ENCODE measurements at places on chromosomes 13 and 19.

DNA sequence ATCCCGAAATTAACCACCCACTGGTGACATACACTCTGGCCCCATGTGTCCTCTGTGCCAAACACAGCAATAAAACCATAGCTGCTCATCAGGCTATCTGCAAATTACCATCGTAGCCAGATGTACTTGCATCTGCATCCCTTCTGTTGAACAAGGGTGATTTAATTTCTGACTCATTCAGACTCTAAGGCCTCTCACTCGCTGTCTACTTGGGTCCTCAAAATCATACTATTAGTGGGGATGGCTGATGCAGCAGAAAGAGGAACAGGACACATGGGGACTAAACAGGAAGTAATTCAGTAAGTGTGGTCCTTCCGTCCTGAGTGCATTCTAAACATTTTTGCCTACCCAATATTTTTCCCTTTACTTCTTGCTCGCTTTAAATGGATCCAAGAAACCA lies 2275.0 kb upstream of the PCDH20 start:
- H3K4me3 ChIP-seq: no peak overlapping the region
- H3K27me3 ChIP-seq: no peaks in the 10 kb centered on the region
- H3K4me1 ChIP-seq: no peaks in the 10 kb centered on the region
- H3K27ac ChIP-seq: no peak overlapping the region
- H3K36me3 ChIP-seq: no peaks in the 10 kb centered on the region

DNA sequence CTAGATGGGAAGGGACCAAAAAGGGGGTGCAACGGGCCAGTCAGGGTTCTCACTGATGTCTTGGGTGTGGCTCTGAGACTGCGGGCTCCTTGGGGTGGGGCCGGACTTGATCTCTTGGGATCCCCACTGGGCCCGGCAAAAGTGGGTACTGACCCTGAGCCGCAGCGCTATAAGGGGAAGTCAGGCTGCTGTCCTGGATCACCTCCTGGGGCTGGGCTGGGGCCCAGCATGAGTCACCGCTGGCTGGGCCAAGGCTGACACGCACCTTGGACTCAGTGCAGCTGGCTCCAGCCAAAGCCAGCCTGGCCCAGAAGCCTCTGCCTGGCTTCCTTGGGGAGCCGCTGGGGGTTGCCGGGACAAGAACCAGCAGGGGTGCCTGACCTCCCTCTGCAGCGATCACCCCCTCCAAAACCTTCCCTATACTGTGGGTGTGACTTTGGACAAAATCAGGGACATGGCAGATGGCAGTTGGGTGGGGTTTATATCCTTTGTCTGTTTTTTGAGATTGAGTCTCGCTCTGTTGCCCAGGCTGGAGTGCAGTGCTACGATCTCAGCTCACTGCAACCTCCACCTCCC lies 617 bp upstream of the IQCN start:
- H3K4me1 ChIP-seq: peaks cover 17% of the 10 kb centered on the region
- H3K27me3 ChIP-seq: no peaks in the 10 kb centered on the region
- no peak overlapping the region for H3K4me3 ChIP-seq
- peak overlapping the region; percentile 81 for H3K27ac ChIP-seq
- peak; percentile 89 for DNase-seq

DNA sequence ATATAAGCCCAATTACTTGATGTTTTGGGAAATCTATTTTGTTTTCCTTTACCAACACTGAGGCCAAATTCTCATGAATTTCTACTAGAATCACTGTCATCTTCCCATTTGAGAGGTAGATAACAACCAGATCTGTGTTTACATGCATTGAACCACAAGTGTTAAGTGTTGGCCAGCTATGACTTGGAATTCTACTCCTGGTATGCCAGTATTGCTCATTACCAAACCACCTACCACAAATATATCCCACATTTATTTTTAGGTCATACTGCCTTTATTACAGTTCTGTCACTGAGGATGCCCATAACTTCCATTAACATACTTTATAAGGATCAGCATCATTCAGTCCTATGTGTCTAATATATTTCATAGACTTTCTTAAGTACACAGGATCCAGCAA lies 328.9 kb downstream of the DIAPH3 start:
- DNase-seq: no peak
- no peak overlapping the region for H3K27ac ChIP-seq
- no peak overlapping the region for H3K4me3 ChIP-seq

DNA sequence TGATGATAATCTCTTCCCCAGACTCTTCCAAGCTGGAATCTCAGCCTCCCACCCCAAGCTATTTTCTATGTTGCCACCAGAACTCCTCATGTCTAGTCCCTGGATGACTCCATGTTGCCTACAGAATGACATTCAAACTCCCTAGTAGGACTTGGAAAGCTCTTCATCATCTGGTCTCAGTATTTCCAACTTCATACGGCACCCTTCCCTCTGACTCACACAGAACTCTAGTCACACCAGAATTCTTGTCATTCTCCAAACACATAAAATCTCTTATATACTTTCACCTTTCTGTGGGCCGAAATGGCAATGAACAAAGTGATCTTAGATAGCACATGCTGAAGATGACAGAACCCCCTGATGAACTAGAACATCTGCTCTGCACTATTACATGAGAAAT lies 86.2 kb downstream of the CAB39L start:
- no peak overlapping the region for H3K4me3 ChIP-seq
- H3K36me3 ChIP-seq: peaks cover 23% of the 10 kb centered on the region
- no peak overlapping the region for H3K27ac ChIP-seq
- no peaks in the 10 kb centered on the region for H3K4me1 ChIP-seq

GRCh38 chr13:97030705-97031452 lies 36.6 kb upstream of the OXGR1 start:
- no peaks in the 10 kb centered on the region for H3K36me3 ChIP-seq
- H3K27ac ChIP-seq: no peak overlapping the region
- no peaks in the 10 kb centered on the region for H3K4me1 ChIP-seq
- no peaks in the 10 kb centered on the region for H3K27me3 ChIP-seq

DNA sequence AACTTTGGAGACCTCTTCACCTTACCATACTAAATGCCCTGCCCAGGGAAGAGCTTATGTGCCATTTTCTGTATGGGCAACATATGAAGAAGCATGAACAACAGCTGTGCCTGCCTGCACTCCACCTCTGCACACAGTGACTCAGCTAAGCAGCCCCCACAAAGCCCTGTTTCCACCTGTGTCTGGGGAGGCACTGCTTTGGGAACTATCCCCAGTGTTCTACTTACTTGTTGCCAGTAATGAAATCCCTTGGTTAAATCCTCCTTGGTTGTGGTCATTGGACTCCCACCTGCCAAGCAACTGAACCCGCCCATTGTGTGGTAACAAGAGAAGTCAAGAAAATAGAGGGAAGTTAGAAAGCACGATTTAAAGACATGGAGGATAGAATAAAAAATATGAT lies 84.6 kb downstream of the NALCN start:
- H3K4me1 ChIP-seq: no peaks in the 10 kb centered on the region
- H3K27me3 ChIP-seq: no peaks in the 10 kb centered on the region
- DNase-seq: no peak
- H3K36me3 ChIP-seq: no peaks in the 10 kb centered on the region

DNA sequence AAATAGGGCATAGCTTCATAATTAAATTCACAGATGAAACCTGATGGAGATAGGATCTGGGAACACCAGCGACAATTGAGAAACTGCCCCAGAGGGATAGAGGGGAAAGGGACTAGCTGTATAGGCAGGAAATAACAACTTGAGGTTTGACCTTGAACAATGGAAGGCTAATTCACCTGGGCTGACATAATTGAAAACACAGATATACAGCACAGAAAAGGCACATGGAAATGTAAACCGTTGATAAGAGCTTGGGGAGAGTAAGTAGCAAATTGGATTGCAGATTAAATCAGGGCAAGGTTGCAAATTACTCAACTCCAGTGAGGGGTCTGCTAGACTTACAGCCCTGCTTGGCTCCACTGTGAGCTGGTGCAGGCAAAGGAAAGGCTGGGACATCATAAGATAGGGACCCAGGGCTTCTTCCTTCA lies 246.7 kb downstream of the DLEU7 start:
- no peaks in the 10 kb centered on the region for H3K36me3 ChIP-seq
- peaks cover 44% of the 10 kb centered on the region for H3K4me1 ChIP-seq
- H3K27me3 ChIP-seq: no peaks in the 10 kb centered on the region
- DNase-seq: no peak

DNA sequence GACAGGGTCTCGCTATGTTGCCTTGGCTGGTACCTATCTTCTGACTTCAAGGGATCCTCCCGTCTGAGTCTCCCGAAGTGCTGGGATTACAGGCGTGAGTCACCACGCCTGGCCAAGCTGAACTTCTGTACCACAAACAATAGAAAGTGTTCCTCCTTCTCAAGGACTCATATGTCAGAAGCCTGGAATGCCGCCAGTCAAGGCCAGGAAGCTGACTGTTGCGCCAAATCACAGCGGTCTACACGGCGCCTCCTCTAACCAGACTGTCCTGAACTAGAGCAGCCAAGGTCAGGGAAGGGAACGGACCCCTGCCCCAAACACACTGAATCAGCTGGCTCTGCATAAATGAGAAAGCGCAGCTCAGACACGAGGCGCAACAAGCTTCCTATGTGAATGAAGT lies 14.6 kb downstream of the RAB20 start:
- DNase-seq: peak; percentile 78
- H3K27ac ChIP-seq: peak overlapping the region; percentile 49
- no peak overlapping the region for H3K4me3 ChIP-seq
- no peaks in the 10 kb centered on the region for H3K36me3 ChIP-seq
- no peaks in the 10 kb centered on the region for H3K27me3 ChIP-seq

GRCh38 chr13:44176173-44176572 lies 197.5 kb upstream of the SERP2 start:
- no peak overlapping the region for H3K27ac ChIP-seq
- H3K4me3 ChIP-seq: no peak overlapping the region
- H3K36me3 ChIP-seq: no peaks in the 10 kb centered on the region
- H3K27me3 ChIP-seq: no peaks in the 10 kb centered on the region
- DNase-seq: no peak
- H3K4me1 ChIP-seq: peaks cover 23% of the 10 kb centered on the region

GRCh38 chr13:111061358-111062045 lies 53.6 kb upstream of the ARHGEF7 start:
- H3K27me3 ChIP-seq: no peaks in the 10 kb centered on the region
- no peak overlapping the region for H3K27ac ChIP-seq
- no peaks in the 10 kb centered on the region for H3K4me1 ChIP-seq
- H3K4me3 ChIP-seq: no peak overlapping the region
- H3K36me3 ChIP-seq: no peaks in the 10 kb centered on the region
- DNase-seq: no peak

DNA sequence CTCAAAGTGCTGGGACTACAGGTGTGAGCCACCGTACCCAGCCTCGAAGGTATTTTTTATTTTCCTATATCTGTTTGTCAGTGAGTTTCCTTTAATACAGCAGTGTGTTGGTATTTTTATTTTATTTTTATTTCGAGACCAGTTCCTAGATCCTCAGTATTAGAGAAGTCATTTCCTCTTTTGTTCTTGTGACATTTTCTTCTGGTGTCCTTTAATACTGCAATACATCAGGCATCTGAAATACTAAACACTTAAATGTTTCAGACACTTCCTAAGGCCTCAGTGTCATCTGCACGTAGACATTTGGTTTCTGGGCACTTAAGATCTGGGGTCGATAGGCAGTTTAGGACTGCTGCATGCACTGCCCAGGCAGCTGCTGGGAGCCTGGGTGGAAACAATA lies 22.5 kb downstream of the GATAD2A start:
- no peak overlapping the region for H3K27ac ChIP-seq
- H3K27me3 ChIP-seq: no peaks in the 10 kb centered on the region
- H3K4me1 ChIP-seq: peaks cover 20% of the 10 kb centered on the region
- DNase-seq: no peak
- H3K36me3 ChIP-seq: no peaks in the 10 kb centered on the region
- no peak overlapping the region for H3K4me3 ChIP-seq

DNA sequence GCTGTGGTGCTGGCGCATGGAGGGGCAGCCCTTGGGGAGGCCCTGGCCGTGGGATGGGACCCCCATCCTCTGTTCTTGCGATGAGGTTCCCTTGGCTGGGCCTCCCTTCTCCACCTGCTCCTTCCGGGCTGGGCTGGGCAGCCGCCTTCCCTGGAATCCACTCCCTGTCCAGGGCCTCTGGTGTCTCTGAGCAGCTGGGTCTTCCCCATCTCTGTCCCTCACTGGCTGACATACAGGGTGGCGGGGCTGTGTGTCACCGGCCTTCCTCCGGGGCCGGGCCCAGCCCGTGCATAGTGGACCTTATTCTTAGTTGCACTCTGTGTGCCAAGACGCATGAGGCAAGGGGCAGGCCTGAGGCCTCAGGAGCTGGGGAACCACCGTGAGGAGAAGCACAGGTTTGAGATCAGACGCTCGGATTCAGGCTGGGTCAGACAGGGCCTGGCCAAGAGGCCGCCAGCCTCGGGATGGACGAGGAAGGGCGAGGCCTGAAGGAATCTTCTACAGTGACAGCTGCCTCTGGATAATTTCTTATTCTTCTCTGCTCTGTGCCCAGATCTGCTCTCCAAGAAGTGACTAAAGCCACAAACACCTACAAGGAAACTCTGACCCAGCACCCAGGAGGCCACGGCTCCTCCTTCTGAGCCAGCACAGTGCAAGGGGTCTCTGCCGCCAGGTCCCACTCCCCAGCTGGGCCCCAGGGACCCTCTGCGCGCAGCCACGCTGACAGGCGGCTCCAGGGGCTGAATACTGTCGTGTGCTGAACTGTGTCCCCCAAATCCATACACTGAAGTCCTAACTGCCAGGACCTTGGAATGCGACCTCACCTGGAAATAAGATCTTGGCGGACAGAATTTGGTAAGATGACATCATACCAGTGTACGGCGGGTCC lies 11.0 kb downstream of the SGTA start:
- H3K27ac ChIP-seq: peak overlapping the region; percentile 88
- H3K36me3 ChIP-seq: peaks cover 25% of the 10 kb centered on the region
- H3K27me3 ChIP-seq: no peaks in the 10 kb centered on the region
- no peak overlapping the region for H3K4me3 ChIP-seq

DNA sequence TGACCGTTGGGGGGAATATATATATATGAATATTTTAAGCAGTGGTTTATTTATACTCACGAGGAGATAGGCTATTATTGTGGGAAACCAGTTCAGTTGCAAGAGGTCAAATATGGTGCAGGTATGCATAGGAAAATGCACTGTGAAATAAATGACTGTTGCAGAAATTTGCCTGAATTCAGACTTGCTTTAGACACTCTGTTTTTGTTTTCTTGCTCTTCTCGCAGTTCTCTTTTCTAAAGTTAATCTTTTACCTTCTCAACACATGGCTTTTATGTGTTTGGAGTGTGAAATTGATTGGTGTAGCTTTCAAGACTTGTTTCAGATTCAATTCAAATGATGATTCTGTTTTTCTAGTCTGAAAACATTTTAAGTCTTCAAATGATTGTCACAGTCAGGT lies 109.7 kb downstream of the LRCH1 start:
- no peak for DNase-seq
- H3K36me3 ChIP-seq: no peaks in the 10 kb centered on the region
- no peak overlapping the region for H3K27ac ChIP-seq
- H3K27me3 ChIP-seq: no peaks in the 10 kb centered on the region

DNA sequence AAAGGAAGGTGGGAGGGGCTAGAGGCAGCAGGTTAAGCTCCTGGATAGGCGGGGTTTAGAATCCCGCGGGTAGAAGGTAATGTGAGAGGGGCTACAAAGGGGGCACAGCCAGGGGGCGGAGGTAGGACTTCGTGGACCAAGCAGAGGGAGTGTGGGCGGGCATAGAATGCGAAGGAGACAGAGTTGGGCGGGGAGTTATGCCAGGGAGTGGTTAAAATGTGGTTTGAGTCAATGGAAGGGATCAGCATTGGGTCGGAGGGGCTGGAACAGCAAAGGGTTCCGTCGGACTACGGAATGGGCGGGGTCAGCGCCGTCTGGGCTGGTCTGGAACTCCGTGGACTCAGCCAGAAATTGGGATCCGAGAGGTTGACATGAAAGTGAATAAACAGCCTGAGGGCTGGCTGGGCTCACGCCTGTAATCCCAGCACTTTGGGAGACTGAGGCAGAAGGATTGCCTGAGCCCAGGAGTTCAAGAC lies 3.0 kb downstream of the LTBP4 start:
- DNase-seq: no peak
- peak overlapping the region; percentile 89 for H3K27ac ChIP-seq
- peaks cover 74% of the 10 kb centered on the region for H3K4me1 ChIP-seq
- H3K4me3 ChIP-seq: peak overlapping the region; percentile 62
- H3K27me3 ChIP-seq: no peaks in the 10 kb centered on the region
